A549 treated with AZD2906 at 1 μM for 4 hours (cell line): ENCODE measurements at places on chromosomes 2 and 18. TPM values are rescaled to one million over a fixed set of nuclear protein-coding genes. Genes with fewer than 3 reads are reported as not detected.

Gene PAX8
- total RNA-seq = 0.51 to 0.98 TPM (median 0.76 TPM) in 5 replicates

Gene CFC1
- 0.11 TPM in 1 of 5 replicates, not detected in the others for total RNA-seq

Gene SH2D6
- total RNA-seq = 0.60 to 0.96 TPM (median 0.80 TPM) in 5 replicates

Gene KIAA2012
- total RNA-seq = not detected in 5 replicates

Gene PMAIP1
- total RNA-seq = 12.3 to 16.7 TPM (median 14.5 TPM) in 5 replicates

Gene MC5R
- total RNA-seq = 0.03 to 0.06 TPM (median 0.05 TPM) in 3 of 5 replicates, not detected in the others

Gene SERPINB10
- not detected in 5 replicates for total RNA-seq

Gene FBXO36
- 0.93 to 1.7 TPM (median 1.3 TPM) in 5 replicates for total RNA-seq

Gene TMEM178A
- 0.10 to 0.16 TPM (median 0.13 TPM) in 5 replicates for total RNA-seq

Gene ACAA2
- 51.4 to 53.7 TPM (median 51.6 TPM) in 5 replicates for total RNA-seq

Gene HTR2B
- 0.03 TPM in 2 of 5 replicates, not detected in the others for total RNA-seq

Gene MPP4
- total RNA-seq = 0.05 to 0.24 TPM (median 0.07 TPM) in 4 of 5 replicates, not detected in the other

Gene FOXD4L1
- total RNA-seq = 0.20 to 0.57 TPM (median 0.35 TPM) in 5 replicates

Gene SCYGR4
- total RNA-seq = not detected in 5 replicates

Gene SH3RF3
- total RNA-seq = 0.47 to 0.71 TPM (median 0.66 TPM) in 5 replicates

Gene ERFE
- 5.8 to 8.7 TPM (median 7.8 TPM) in 5 replicates for total RNA-seq

Gene ACTG2
- 0.26 to 0.40 TPM (median 0.31 TPM) in 5 replicates for total RNA-seq

Gene TMBIM1
- 127 to 142 TPM (median 137 TPM) in 5 replicates for total RNA-seq

Gene NGEF
- 13.0 to 16.8 TPM (median 15.5 TPM) in 5 replicates for total RNA-seq

Gene FRZB
- 0.04 to 0.13 TPM (median 0.11 TPM) in 5 replicates for total RNA-seq

Gene DNAJB2
- total RNA-seq = 32.4 to 37.7 TPM (median 36.7 TPM) in 5 replicates

Gene FAM168B
- 78.9 to 89.5 TPM (median 86.1 TPM) in 5 replicates for total RNA-seq

Gene ALKAL2
- not detected in 5 replicates for total RNA-seq

Gene KIF1A
- 0.51 to 0.84 TPM (median 0.65 TPM) in 5 replicates for total RNA-seq

Gene LRRTM4
- total RNA-seq = not detected in 5 replicates

Gene ZNF804A
- total RNA-seq = not detected in 5 replicates

Gene CTIF
- total RNA-seq = 11.2 to 16.5 TPM (median 15.0 TPM) in 5 replicates

Gene ABCB11
- total RNA-seq = 0.01 to 0.06 TPM (median 0.02 TPM) in 5 replicates

Gene LOXL3
- total RNA-seq = 0.31 to 0.60 TPM (median 0.49 TPM) in 5 replicates

Gene WNT10A
- total RNA-seq = 0.06 to 0.11 TPM (median 0.09 TPM) in 4 of 5 replicates, not detected in the other

Gene CCDC148
- total RNA-seq = 0.22 to 0.62 TPM (median 0.39 TPM) in 5 replicates

Gene CYP20A1
- 8.6 to 9.9 TPM (median 9.1 TPM) in 5 replicates for total RNA-seq

Gene NEB
- 0.17 to 0.34 TPM (median 0.20 TPM) in 5 replicates for total RNA-seq

Gene MRPL44
- total RNA-seq = 41.6 to 49.3 TPM (median 45.3 TPM) in 5 replicates

Gene METTL8
- 27.2 to 29.2 TPM (median 27.5 TPM) in 5 replicates for total RNA-seq

Gene IGFBP5
- 0.13 to 0.20 TPM (median 0.16 TPM) in 5 replicates for total RNA-seq

Gene AQP12B
- not detected in 5 replicates for total RNA-seq

Gene MARCHF4
- total RNA-seq = 21.4 to 26.2 TPM (median 24.2 TPM) in 5 replicates
